ENCODE measurements at places on chromosomes 6 and 20. TPM values are rescaled to one million over a fixed set of nuclear protein-coding genes. Genes with fewer than 3 reads are reported as not detected.

DNA sequence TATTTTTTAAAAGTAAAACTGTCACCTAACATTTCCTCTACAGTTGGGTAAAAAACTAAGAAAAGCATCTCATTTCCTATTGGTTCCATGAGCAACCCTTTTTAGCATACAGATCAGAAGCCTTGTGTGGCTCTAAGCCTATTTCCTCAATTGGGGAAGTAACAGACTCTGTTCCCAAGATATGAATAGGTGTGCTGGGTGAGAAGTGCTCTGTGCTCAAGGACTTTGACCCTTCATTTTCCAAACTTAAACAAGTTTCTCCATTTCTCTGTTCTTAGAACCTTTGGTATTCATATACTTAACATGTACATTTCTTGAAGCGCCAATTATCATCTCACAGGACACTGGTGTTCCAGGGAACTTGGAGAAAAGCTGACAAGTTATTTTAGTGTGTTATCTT is 24.1 kb downstream of the CARMIL1 start:
- DNase-seq = no peak

DNA sequence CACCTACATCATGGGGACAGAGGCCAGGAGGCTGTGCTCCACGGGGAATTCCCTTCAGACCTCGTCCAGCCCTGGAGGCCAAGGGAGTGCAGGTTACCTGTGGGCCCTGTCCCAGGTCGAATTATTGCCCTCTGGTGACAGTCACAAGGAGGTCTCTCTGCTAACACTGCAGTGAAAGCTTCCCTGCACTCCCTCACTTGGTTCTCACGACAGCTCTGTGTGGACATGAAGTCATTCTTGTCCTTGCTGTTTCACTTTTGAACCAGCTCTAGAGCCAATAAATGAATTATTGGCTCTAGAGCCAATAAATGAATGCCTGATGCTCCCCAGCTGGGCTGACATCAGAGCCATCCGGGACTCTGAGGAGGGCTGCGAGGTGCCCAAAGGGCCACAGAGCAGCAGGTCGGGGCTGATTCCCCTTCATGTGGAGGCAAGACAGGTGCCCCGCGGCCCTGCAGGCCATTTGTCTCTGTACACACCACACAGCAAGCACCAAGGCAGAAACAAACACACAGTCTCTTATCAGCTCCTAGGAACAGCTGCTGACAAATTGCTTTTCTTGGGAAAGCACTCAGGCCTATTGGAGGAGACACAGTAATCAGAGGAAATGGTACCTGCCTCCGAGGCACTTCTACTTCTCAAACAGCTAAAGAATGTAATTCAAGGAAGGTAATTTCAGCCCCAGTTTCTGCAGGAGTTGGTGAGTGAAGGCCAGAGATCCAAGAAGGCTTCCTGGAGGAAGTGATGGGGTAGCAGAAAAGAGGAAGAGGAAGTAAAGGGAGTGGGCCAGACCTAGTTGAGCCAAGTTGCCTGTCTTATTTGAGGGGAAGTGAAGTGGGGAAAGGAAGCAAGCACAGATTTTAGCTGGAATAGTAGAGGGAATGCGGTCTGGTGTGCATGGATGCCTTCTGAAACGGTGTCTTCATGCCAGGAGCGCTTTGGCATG is 27.5 kb upstream of the TBXT start:
- no peak for DNase-seq

- DNase-seq = no peak
These were observed 16.2 kb upstream of the CST3 start for GRCh38 chr20:23654000-23654399.

DNA sequence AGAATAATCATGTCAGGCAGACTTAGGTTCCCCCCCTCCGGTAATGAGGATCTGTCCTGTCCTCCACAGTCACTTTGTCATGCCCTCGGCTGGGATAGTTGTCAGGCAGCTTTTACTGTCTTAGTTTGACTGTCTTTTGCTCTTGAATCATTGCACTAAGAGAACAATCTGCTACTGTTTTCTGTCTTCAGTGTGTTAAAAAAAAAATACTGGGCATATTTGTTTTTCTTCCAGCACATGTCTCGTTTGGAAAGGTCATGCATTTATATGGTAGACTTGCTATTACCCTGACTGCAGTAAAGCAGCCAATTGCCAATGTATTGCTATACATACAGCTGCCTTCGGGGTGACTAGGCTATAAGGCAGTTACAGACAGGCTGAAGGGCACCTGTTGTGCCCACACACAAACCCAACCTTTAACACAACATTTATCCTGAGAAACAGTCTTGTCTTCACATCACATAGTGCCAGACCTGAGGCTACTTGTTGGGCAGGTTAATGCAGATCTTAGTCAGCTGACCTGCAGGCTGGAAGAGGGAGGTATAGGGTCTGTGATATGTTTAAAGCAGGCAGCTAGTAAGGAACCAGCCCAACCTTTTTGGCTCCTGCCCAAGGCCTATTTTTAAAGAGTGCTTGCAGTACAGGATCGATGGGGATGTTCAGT is 26.7 kb downstream of the ARFGEF3 start:
- DNase-seq = no peak

GRCh38 chr6:112221561-112221960 is 32.8 kb downstream of the LAMA4 start:
- no peak for DNase-seq

DNA sequence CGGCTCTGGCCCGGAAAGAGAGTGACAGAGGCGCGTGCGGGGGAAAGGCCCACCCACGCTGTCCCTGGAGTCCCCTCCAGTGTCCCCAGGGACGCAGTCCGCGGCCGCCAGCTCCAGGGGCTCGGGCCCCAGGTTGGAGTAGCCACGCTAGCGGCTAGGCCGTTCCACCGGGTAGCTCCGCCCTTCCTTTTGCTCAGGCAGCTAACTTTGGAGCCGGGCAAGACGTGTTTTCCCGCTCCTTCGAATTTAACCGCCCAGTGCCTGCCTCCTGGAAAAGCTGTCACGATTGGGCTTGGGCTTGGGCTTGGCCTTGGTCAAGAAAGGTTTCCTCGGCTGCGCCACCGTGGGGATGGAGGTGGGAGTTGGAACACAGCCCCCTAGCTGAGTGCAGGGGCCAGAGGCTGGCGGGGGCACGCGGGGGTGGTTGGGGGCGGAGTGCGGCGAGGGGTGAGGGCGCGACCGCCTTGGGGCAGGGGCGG is 4.7 kb downstream of the LINC00237 start:
- DNase-seq = no peak

DNA sequence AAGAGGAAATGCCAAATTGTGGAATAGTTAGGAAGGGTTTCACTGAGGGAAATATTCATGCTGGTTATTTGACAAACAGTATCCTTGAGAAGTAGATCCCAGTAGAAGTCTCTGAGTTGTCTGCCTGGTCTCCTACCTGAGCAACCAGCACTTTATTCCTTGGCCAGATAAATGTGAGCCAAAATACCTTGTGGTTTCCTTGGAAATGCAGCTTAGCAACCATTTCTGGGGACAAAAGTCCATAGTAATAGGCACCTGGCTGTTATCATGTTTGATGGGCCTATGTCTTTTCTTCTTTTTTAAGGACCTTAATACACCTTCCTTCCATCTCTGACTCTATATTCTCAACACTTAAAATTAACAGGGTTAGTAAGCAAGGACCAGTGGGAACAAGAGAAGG is 217.1 kb upstream of the MARCKS start:
- no peak for DNase-seq

DNA sequence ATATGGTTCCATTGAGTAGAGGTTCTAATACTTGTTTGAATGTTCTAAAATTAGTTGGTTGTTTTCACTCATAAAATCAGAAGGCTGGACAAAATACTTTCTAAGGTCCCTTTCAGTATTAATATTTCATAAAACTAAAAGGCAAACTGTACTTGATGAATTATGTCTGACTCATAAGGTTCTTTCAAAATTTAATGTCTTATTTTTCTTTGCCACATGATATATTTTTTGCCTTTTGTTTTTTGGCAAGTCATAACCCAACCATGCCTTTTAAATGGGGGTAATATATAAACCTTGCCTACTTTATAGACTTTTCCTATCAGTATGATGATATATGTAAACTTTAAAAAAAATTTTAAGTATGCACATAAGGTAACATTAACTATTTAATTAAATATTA is 244.7 kb downstream of the PTPRK start:
- no peak for DNase-seq

DNA sequence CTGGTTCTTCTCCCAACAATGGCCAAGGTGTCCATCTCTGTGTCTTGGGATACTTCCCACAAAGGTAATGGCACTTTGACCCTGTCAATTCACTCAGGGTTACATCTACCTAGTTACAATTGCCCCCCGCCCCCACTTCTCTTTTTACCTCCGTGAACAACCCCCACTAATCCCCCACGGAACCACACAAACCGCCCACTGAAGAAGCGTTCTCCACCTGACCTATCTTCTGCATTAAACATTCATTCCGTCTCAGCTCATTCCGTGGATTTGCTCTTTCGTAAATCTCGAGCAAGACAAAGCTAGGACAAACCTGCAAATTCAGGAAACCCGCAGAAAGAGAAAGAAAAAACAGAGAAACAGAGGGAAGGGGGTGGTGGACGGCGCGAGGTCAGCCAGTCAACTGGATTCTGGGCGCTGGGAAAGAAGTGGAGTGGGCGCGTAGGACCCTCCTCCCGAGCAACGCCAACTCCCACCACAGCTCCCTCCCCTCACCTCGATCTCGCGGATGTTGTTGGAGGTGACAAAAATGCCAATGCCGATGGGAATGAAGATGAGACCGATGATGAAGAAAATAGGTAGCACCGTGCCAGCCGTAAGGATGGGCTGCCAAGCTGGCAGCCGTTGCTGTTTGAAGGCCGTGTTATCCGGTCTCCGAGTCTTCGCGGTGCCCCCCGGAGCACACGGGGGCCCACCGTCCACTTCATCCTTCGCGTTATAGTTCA is 523 bp downstream of the TMEM30A start:
- no peak for DNase-seq

DNA sequence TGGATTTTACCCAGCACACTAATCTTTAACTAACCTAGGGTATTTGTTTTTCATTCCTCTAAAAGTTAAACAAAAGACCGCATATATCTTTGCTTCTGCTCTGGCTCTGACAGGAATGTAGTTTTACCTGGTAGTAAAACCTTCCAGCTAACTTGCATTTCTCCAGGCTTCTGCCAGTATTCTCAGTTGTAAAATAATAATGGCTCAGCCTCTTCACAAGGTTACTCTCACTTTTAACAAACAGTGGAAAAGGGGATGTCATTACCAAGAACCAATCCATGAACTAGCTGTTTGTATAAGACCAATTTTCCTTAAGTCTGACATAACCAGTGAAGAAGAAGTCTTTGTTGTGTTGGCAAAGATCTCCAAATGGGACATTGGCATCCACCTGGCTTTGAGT is 10.0 kb downstream of the THBS2 start:
- no peak for DNase-seq

SAMD5 gene
- not detected for total RNA-seq

RBL1 gene
- total RNA-seq = 7.6 TPM

Data from HFFc6 (cell line).